ENCODE measurements at places on chromosomes 12 and 14.

DNA sequence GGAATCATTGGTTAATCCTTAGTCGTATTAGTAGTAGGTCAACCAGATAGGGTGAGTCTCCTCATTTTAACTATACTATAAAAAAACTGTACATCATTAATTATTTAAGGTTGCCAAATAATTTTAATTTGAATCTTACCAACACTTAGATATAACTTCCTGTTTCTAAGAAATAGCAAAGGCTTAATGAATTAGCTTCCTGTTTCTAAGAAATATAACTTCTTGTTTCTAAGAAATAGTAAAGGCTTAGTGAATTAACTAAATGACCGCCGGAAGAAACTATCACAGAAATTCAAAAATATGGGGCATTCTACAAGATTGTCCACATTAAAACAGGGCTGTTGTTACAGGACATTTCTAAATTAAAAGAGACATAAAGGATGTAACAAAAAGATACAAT is 392.9 kb upstream of the FOXG1 start:
- DNase-seq = no peak

DNA sequence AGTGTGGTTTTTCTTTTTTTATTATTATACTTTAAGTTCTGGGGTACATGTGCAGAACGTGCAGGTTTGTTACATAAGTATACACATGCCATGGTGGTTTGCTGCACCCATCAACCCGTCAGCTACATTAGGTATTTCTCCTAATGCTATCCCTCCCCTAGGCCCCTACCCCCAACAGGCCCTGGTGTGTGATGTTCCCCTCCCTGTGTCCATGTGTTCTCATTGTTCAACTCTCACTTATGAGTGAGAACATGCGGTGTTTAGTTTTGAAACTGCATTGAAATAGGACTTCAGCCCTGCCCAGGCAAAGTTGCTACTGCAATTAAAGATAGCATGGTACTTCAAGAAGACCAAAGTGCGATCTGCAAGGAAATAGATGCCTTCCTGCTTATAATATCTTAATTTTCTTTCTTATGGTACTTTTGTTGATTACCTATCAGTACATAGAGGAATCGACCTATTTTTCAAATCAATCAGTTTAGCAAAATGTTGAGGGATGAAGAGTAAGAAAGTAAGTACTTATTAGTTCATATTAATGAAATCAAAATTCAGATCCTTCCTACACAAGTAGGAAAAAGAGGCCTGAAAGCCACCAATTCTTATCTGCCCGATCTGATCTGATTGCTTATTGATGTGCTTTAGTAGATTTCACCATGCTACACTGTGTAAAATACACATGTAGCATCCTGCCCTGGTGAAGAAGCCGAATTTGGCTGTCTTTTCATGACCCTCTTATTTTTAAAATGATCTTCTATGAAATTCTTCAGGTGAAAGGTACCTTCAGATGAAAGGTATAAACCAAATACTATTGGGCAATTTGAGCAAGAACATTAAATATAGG is 1.6 kb downstream of the LTA4H start:
- no peak for DNase-seq

GRCh38 chr12:10368206-10369171 is 21.4 kb downstream of the KLRK1 start:
- DNase-seq = no peak

GRCh38 chr14:65038966-65039365 is 52.3 kb downstream of the FNTB start:
- DNase-seq = no peak

- DNase-seq = no peak
These were observed 95.2 kb upstream of the OR4E1 start for GRCh38 chr14:21768875-21769257.

GRCh38 chr12:23630524-23630923 is 318.9 kb downstream of the SOX5 start:
- no peak for DNase-seq

- no peak for DNase-seq
These were observed 32.3 kb downstream of the PLEKHG3 start for GRCh38 chr14:64736271-64737169.

GRCh38 chr12:40693207-40693821 is 1.1 kb downstream of the CNTN1 start:
- DNase-seq = no peak

DNA sequence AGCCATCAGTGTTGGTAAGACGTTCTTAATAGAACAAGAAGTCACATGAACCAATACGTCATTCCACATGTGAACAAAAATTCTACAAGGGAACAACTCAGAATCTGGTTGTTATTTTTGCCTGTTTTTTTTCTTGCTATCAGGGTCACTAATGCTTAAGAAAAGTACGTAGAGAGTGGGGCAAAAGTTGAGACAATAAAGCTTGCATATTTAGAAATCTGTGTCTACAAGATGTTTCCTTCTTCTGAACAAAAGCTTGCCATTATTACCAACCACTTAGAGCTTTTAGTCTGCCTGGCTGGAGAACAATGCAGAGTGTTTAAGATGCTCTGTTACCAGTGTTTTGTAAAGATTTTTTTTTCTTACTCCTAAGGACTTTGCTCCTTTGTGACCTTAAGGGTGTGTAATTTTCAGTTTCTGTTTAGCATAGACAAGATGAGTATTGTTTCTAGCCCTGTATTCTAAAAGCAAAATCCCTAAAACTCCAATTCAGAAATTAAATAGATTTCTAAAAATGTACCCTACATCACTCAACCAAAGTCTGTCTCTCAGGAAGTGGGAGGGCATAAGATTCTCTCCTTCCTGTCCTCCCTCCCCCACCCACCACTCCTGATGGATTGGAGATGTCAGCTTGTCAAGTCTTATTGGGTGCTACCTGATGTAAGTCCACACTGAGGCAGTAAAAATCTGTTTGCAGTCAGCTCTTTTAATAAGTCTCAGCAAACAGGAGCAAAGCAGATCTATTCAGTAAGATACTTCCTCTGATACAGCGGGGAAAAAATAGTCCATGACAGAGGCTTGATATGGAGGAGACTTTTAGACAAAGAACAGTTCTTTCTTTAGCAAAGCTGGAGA is 267.6 kb downstream of the GRIN2B start:
- no peak for DNase-seq

GRCh38 chr14:37585101-37585511 is 9.9 kb downstream of the FOXA1 start:
- DNase-seq = no peak

DNA sequence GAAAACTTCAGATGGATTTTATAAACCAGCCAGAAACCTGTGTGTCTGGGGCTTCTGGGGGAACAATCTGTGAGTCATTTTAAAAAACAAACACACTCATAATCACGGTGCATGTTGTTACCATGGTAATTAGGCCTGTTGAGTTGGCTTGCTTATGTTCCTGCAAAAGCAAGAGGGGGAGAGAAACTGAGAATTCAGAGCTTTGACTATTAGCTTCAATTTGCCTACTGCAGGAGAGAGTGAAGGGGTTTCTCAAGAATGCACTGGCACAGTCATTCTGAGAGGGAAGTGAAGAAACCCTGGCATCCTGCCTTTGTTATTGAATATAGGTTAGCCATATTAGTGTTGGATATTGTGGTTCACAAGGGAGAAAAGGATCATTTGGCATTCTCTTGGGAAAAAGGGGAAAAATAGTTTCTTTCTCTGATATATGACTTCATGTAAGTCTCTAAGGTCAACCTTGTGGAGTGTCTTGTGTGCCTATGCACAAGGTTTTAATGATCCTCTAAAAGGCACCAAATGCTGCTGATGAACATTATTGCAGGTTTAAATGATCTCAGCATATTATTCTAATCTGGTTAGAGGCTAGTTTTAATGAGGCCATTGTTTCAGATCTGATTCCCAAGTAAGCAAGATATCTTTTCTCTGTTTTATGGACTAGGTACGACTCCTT is 12.9 kb downstream of the GNG2 start:
- no peak for DNase-seq

All from stimulated activated naive CD4-positive, alpha-beta T cell (primary cell).